Activated naive CD4-positive, alpha-beta T cell treated with anti-CD3 and anti-CD28 coated beads for 36 hours (primary cell): ENCODE measurements at places on chromosomes 5 and 9. TPM values are rescaled to one million over a fixed set of nuclear protein-coding genes. Genes with fewer than 3 reads are reported as not detected.
A peak's percentile ranks its signal among the peaks of the same experiment; 100 is the strongest.

Gene IRGM
- total RNA-seq: 2.6 TPM

DNA sequence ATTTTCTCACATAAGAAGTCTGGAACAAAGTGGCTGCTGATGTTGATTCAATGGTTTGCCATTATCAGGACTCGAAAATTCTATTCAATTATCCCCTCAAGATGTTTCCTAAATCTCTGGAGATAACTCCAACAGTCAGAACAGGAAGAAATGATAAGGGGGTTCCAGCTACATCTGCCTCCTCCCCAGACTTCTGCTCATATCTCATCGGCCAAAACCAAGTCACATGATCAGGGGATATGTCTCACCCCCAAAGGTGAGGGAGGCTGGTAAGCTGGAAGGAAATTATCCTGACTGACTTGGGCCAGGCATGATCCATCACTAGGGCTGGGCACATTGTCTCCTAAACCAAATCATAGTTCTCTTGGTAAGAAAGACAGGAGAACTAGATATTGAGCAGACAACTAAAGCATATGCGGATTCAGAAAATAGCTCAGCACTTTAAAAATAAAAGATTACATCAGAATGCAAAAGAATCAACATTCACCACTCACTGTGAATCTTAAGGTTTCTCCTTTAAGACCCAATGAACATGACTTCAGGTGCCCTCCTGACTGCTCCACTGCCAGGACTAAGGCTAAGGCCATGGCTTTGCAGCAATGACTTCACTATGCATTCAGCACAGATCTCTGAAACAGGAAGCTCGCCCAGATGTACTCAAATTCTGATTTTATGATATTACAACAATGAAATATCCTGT lies 306.3 kb downstream of the ENC1 start:
- no peak for DNase-seq

- DNase-seq: no peak
Measured at GRCh38 chr9:73548201-73548600, 396.5 kb downstream of the ANXA1 start.

- DNase-seq: peak; percentile 88
Measured at GRCh38 chr9:128684325-128685199, 4.5 kb upstream of the SET start.

- no peak for DNase-seq
Measured at GRCh38 chr5:12876541-12877298, 972.5 kb upstream of the CTNND2 start.

- no peak for DNase-seq
Measured at GRCh38 chr5:113044776-113045465, 68.3 kb downstream of the DCP2 start.

- DNase-seq: no peak
Measured at GRCh38 chr9:108836781-108837180, 19.0 kb downstream of the ACTL7B start.

DNA sequence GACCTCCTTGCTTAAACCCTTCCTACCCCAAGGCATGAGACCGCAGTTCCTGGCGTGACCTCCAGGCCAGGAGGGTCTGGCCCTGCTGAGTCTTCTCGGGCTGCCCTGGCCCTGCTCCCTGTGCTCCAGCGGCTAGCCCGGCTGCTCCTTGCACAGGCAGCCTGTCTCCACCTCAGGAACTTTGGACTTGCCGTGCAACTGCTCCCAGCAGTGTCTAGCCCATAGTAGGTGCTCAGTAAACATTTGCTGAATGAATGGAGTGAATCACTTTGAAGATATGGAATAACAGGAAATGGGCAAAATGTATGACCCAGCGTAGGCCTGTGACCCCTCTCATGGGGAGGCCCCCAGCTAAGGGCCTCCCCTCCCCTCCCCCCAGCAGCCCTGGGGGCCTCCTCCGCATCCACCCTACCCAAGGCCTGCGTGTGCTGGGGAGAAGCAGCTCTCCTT lies 127.1 kb downstream of the ZNF354C start:
- no peak for DNase-seq

DNA sequence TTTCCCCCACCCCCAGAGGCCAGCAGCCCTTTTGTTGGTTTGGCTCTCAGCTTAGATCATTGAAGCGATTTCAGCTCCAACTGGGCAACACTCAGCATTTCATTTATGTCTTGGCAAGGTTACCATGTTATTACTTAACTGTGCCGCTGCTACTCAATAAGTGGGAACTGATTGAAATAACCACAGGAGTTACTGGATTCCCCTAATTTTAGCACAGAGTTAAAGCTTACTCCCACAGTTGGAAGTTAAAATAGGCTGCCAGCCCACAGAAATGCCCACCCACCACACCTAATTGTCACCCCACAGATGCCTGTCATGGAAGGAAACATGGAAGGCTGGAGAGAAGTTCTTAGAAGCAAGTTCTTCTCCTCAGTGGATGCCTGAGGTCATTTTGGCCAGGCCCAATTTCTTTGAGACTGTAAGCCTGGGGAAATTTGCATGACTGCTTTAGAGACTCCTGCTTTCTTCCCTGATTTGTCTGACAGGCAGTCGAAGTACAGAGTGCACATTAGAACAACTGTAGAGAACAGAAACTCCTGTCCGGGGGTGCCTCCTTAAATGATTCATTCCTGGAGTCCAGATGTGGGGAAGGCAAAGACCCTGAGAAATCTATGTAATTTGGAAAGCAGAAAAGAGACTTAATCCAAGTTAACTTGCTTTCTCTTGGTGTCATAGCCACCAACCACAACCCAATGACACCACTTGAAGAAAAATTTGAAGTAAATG lies 370.0 kb downstream of the ZSWIM6 start:
- DNase-seq: no peak

DNA sequence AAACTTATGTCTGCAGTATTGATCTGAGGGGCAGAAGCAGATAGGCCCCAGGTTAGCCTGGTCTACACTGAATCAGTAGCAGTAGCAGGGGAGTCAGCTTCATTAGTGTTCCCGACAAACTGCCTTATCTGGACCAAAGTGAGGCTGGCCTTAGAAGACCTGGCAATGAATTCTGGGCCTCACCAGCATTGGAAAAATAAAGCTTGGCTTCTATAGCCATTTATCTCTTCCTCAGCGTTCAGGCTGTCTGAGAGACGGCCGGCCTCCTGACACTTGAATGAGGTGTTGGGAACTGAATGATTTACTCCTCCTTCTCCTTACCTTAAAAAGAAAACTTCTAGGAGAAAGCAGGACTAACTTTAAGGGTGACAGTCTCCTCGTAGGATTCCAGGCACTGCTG lies 141.8 kb upstream of the RUSC2 start:
- DNase-seq: no peak
